ENCODE measurements at places on chromosomes 4 and X. TPM values are rescaled to one million over a fixed set of nuclear protein-coding genes. Genes with fewer than 3 reads are reported as not detected.

- no peaks in the 10 kb centered on the region for H3K27me3 ChIP-seq
- H3K36me3 ChIP-seq = no peaks in the 10 kb centered on the region
- no peak overlapping the region for H3K27ac ChIP-seq
- H3K4me3 ChIP-seq = no peak overlapping the region
- H3K4me1 ChIP-seq = peaks cover 22% of the 10 kb centered on the region
Observed at GRCh38 chr4:138669479-138670315, 345.9 kb upstream of the NOCT start.

DNA sequence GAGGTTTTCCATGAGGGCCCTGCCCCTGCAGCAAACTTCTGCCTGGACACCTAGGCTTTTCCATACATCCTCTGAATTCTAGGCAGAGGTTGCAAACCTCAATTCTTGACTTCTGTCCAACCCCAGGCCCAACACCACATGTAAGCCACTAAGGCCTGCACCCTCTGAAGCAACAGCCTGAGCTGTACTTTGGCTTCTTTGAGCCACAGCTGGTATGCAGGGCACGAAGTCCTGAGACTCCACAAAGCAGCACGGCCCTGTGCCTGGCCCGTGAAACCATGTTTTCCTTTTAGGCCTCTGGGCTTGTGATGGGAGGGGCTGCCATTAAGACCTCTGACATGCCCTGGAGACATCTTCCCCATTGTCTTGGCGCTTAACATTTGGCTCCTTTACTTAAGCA is 728.4 kb upstream of the FTHL17 start:
- H3K4me1 ChIP-seq = peaks cover 27% of the 10 kb centered on the region
- H3K36me3 ChIP-seq = peaks cover 29% of the 10 kb centered on the region
- no peak overlapping the region for H3K27ac ChIP-seq
- H3K4me3 ChIP-seq = no peak overlapping the region
- DNase-seq = no peak

- DNase-seq = no peak
- no peak overlapping the region for H3K27ac ChIP-seq
- no peak overlapping the region for H3K4me3 ChIP-seq
- H3K27me3 ChIP-seq = no peaks in the 10 kb centered on the region
Observed at GRCh38 chr4:120830204-120830603, 92.3 kb downstream of the PRDM5 start.

The MEPE gene
- not detected for total RNA-seq

- no peak overlapping the region for H3K27ac ChIP-seq
- H3K4me1 ChIP-seq = peaks cover 5% of the 10 kb centered on the region
- no peak for DNase-seq
- no peaks in the 10 kb centered on the region for H3K27me3 ChIP-seq
Observed at GRCh38 chr4:189420572-189420971, 520.1 kb upstream of the FRG1 start.

GRCh38 chrX:40040686-40041461 is 56.9 kb downstream of the BCOR start:
- peak overlapping the region; percentile 31 for H3K4me3 ChIP-seq
- no peaks in the 10 kb centered on the region for H3K27me3 ChIP-seq
- peaks cover 5% of the 10 kb centered on the region for H3K36me3 ChIP-seq
- H3K4me1 ChIP-seq = peaks cover 11% of the 10 kb centered on the region
- H3K27ac ChIP-seq = no peak overlapping the region

GRCh38 chr4:11069083-11069482 is 359.6 kb downstream of the HS3ST1 start:
- H3K4me3 ChIP-seq = no peak overlapping the region
- peak overlapping the region; percentile 7 for H3K27ac ChIP-seq
- peaks cover 30% of the 10 kb centered on the region for H3K4me1 ChIP-seq
- no peaks in the 10 kb centered on the region for H3K27me3 ChIP-seq
- no peak for DNase-seq
- peaks cover 3% of the 10 kb centered on the region for H3K36me3 ChIP-seq

The C1QTNF7 gene
- not detected for total RNA-seq

The LRIT3 gene
- 0.19 TPM for total RNA-seq

GRCh38 chr4:106104276-106104675 is 209.0 kb downstream of the NPNT start:
- H3K27ac ChIP-seq = no peak overlapping the region
- no peak for DNase-seq
- peaks cover 55% of the 10 kb centered on the region for H3K36me3 ChIP-seq
- no peaks in the 10 kb centered on the region for H3K4me1 ChIP-seq
- H3K4me3 ChIP-seq = no peak overlapping the region

Data from neural crest cell (in vitro differentiated cells).